ENCODE measurements at places on chromosomes 6 and 20.

DNA sequence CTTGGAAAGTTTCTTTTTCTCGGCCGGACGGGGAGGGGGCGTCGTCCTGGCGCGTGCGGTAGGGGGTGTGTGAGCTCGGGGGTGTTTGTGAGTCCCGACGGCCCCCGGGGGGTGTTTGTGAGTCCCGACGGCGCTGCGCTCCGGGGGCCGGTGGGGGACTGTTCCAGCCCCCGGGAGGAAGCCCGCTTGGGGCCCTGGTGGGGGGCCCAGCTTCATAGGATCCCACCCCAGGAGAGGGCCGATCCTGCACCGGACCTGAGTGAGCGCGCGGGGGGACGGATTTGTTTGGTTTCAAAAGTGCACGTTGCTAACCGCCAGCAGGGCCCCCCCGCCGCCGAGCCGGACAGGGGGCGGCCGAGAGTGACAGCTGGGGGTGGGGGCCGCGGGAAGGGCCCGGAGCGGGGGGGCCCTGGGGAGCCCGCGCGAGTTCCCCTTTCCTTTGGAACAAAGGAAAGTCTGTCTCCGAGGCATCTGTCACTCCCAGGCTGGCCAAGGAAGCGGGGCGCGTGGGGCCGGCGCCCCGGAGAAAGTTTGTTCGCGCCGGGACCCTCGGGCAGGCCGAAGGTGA is 485 bp downstream of the TGIF2 start:
- no peaks in the 10 kb centered on the region for H3K36me3 ChIP-seq
- no peaks in the 10 kb centered on the region for H3K27me3 ChIP-seq
- DNase-seq, result no peak
- peaks cover 18% of the 10 kb centered on the region for H3K4me1 ChIP-seq

GRCh38 chr20:396619-397431 is 11.3 kb upstream of the RBCK1 start:
- no peak overlapping the region for H3K27ac ChIP-seq
- no peaks in the 10 kb centered on the region for H3K4me1 ChIP-seq
- DNase-seq, result no peak
- H3K36me3 ChIP-seq, result no peaks in the 10 kb centered on the region
- H3K27me3 ChIP-seq, result no peaks in the 10 kb centered on the region

- no peaks in the 10 kb centered on the region for H3K36me3 ChIP-seq
- H3K27me3 ChIP-seq, result peaks cover 6% of the 10 kb centered on the region
- H3K4me1 ChIP-seq, result no peaks in the 10 kb centered on the region
- H3K4me3 ChIP-seq, result no peak overlapping the region
- H3K27ac ChIP-seq, result no peak overlapping the region
Measured at GRCh38 chr6:52136934-52137467, 49.2 kb upstream of the IL17A start.

DNA sequence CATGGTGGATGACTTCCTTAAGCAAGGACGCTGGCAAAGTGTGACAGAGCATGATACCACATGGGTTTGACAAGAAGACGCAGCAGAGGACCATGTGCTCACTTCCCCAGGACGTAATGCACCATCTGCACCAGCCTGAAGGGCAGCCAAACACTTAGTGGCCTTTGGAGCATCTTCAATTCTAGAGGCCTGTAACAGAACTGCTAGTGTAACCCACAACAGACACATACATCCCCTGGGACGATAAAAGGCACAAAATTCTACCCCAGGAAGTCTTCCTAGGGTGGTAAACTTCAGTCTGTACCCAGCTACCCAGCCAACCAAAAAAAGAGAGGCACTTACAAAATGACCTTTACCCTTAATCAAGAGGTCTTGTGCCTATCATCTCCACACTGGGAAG is 9.2 kb upstream of the CPNE1 start:
- DNase-seq, result no peak
- peaks cover 5% of the 10 kb centered on the region for H3K36me3 ChIP-seq
- H3K4me1 ChIP-seq, result no peaks in the 10 kb centered on the region
- H3K4me3 ChIP-seq, result no peak overlapping the region
- H3K27me3 ChIP-seq, result no peaks in the 10 kb centered on the region

DNA sequence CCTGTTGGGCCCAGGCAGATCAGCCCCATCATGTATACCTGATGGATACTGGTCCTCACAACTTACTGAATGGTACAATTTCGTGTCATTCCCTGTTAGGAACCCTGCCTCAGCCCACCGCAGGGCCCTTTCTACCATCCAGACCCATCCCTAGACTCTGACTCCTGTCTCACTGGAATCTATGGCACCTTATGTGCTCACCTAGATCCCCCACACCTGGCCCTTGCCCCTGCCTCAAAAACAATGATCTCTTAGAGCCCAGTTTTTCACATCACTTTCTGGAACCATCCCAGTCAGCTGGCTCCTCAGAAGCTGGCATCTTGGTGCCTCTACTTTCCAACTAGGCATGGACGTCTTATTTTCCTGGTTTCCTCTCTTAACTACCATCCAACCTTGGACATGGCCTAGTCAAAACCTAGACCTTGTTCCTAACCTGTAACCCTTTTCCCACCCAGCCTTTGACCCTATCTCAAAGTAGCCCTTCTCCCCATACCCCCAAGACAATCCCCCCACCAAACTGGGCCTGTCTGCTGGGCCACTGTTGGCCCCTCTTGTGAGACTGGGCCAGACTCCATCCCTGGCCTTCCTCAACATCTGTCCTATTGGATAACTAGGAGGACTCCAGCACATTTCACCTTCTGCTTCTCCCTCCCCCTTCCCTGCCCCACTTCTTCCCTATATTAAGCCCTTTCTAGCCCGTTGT is 981 bp downstream of the HM13 start:
- H3K36me3 ChIP-seq, result no peaks in the 10 kb centered on the region
- H3K27ac ChIP-seq, result peak overlapping the region; percentile 89
- peaks cover 27% of the 10 kb centered on the region for H3K4me1 ChIP-seq
- H3K4me3 ChIP-seq, result peak overlapping the region; percentile 70

- DNase-seq, result no peak
- no peaks in the 10 kb centered on the region for H3K4me1 ChIP-seq
- H3K27ac ChIP-seq, result no peak overlapping the region
- no peaks in the 10 kb centered on the region for H3K36me3 ChIP-seq
Measured at GRCh38 chr20:54843865-54844264, 368.5 kb downstream of the DOK5 start.

- H3K4me3 ChIP-seq, result no peak overlapping the region
- H3K4me1 ChIP-seq, result no peaks in the 10 kb centered on the region
- no peaks in the 10 kb centered on the region for H3K27me3 ChIP-seq
- no peak overlapping the region for H3K27ac ChIP-seq
Measured at GRCh38 chr6:69771158-69771906, 25.5 kb downstream of the LMBRD1 start.

DNA sequence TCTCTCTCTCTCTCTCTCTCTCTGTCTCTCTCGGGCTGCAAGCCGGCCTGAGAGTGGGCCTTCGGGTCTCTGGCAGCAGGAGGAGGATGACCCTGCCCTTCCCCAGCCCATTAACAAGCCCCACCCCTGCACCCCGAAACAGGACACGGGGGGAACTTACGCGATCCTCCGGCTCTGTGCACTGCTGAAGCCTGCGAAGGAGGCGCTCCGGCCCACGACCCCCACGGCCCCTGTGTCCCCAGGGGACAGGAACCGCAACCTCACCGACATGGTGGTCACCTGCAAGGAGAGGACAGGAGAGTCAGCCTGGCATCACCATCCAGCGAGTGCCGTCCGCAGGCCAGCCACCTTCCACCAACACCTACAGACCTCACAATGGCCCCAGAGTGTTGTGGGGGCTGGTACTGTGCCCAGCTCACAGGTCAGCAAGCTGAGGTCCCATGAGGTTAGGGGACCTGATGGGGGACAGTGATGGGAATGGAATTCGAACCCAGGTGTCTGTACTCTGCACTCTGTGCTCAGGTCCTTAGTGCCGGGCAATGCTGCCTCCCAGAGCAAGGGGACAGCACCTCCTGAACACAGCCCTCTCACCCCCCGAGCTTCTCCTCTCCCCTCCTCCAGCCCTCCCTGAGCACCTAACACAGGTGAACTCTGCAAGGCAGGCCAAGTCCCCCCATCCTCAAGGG is 60.6 kb downstream of the RIPOR3 start:
- no peaks in the 10 kb centered on the region for H3K4me1 ChIP-seq
- DNase-seq, result no peak
- H3K27ac ChIP-seq, result no peak overlapping the region
- no peak overlapping the region for H3K4me3 ChIP-seq

- no peaks in the 10 kb centered on the region for H3K4me1 ChIP-seq
Measured at GRCh38 chr20:44400671-44400969, 45.1 kb downstream of the HNF4A start.

Data from tibial nerve (tissue), 4 donors.